CD4-positive, alpha-beta T cell treated with Interleukin-12 subunit alpha and Interleukin-12 subunit beta, for 1 hour (primary cell): ENCODE measurements at places on chromosomes 6 and 20.

- DNase-seq: no peak
Measured at GRCh38 chr20:41082306-41082705, 53.7 kb downstream of the TOP1 start.

- no peak for DNase-seq
Measured at GRCh38 chr6:125195526-125195925, 42.0 kb downstream of the TPD52L1 start.

GRCh38 chr6:34516391-34517324 lies 39.5 kb downstream of the SPDEF start:
- DNase-seq: no peak

DNA sequence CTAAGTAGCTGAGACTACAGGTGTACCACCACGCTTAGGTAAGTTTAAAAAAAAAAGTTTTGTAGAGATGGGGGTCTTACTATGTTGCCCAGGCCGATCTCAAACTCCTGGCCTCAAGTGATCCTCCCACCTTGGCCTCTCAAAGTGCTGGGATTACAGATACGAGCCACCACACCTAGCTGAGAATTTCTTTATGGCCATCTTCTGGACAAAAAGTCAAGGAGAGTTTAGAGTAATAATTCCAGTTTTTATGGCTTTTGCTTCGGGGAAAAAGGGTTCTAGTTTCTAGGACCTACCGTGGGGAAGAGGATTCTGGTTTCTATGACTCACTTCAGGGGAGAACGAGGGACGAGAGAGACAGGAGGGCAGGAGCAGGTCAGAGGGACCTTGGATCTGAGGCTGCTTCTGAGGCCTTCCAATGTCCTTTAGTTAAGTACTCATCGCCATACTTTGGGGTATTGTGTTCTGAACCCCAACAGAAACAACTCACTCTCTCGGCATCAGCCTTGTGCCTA lies 69.3 kb upstream of the IER3 start:
- no peak for DNase-seq

DNA sequence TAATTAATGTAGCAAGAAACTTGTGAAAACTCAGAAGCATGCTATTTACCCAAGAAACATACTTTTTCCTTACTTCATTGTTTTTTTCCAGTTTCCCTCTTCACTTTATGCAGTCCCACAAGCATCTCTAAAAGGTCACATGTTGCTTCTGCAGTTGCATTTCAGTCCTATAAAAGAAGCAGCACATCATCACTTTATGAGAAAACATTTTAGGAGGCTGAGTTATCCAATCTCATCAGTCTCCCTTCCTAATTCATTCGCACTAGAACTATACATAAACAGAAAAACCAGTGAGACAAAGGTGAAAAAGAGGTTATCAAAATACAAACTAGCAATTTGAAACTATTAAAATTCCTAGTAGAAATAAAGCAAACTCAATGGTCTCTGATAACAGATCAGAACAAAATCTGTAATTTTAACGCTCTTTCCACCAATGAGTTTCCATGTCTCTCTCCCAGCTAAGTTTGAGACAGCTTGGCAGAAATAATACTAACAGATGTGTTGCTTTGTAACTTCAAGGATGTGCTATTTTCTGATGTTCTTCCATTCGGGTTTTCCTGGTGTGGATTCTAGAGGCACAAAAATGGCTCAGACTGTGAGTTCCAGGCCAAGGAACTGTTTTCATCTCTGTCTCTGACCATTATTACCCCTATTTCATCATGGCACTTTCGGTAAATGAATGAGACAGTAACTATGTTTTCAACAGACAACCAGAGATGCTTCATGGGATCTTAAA lies 48.4 kb downstream of the ZHX3 start:
- no peak for DNase-seq

DNA sequence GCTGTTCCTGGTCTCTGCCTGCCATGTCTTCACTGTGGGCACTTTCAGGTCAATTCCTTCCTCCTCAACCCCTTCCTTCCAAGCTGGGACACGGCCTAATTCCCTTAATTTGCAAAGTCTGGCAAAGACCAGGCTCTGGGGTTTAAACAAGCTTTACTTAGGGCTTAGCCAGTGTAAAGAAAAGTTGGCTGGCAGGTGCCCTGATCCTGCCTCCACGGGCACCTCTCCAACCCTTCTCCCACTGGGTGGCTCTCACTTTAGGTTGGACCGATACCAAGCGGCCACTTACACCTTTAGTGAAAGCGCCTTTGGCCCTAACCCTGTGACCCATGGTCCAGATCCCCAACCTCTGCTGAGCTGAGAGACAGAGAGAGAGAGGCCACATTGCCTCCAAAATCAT lies 13.7 kb upstream of the MLN start:
- DNase-seq: no peak

DNA sequence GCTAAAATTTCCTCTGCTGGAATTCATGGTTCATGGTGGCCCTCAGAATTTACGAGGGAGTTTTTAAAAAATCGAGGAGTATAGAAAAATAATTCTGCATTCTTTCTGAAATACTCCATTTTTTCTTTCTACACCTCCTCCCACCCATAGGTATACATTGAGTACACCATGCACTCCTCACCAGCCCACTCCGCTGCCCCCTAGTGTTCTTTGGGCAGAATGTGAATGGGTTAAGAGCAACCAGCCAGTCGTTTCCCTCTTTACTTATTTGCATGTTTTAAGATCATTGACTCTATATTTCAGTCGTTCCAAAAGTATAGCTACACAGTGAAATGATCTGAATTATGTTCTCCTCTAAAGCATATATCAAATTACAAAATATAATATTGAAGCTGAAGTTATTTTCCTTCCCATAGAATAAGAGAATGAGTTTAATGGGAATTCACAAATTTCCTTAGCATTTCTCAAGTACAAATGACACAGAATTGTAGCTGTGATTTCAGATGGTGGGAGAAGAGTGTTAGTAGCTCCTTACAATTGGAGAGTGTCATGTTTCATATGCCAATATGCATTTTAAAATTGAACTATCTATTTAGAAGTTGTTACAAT lies 977.7 kb upstream of the SLC35B3 start:
- no peak for DNase-seq
